ENCODE measurements at places on chromosomes 5 and 9.
A peak's percentile ranks its signal among the peaks of the same experiment; 100 is the strongest.

GRCh38 chr5:34007201-34007620, 639 bp downstream of the AMACR start:
- no peak for DNase-seq

DNA sequence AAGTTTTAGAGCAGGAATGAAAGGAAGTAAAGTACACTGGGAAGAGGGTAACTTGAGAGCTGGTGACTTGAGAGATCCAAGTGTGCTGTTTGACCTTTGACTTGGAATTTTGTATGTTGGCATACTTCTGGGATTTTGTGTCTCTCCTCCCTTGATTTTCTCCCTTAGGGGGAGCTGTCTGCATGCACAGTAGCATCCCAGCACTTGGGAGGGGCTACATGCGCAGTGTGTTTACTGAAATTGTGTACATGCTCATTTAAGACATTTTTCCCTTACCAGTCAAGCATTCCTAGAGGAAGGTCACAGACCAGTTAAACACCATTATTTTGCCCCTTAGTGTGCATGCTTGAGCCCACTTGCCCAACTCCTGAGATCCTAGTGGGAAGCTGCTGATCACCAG, 120.1 kb downstream of the ZNF622 start:
- no peak for DNase-seq

GRCh38 chr9:68997666-68998065, 16.2 kb downstream of the PRKACG start:
- no peak for DNase-seq

- no peak for DNase-seq
Measured at GRCh38 chr9:136693490-136694162, 6.4 kb upstream of the AGPAT2 start.

- no peak for DNase-seq
Measured at GRCh38 chr5:81755320-81755719, 4.4 kb upstream of the SSBP2 start.

DNA sequence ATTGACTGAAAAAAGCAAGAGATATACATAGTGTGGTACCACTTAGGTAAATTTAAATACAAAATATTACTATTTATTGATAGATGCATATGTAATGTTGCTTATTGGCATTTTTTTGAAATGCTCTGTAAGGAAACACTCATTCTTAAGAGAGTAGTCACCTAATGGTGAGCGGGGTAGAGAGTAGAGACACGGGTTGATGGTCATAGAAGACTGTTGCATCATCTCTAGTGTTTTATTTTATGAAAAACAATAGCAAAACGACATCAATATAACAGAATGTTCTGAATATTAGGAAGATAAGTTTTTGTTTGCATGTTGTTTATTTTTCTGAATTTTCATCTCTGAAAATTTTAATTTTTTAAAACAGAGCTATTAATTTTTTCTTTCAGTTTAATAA, 4.0 kb downstream of the SRP19 start:
- DNase-seq: no peak

DNA sequence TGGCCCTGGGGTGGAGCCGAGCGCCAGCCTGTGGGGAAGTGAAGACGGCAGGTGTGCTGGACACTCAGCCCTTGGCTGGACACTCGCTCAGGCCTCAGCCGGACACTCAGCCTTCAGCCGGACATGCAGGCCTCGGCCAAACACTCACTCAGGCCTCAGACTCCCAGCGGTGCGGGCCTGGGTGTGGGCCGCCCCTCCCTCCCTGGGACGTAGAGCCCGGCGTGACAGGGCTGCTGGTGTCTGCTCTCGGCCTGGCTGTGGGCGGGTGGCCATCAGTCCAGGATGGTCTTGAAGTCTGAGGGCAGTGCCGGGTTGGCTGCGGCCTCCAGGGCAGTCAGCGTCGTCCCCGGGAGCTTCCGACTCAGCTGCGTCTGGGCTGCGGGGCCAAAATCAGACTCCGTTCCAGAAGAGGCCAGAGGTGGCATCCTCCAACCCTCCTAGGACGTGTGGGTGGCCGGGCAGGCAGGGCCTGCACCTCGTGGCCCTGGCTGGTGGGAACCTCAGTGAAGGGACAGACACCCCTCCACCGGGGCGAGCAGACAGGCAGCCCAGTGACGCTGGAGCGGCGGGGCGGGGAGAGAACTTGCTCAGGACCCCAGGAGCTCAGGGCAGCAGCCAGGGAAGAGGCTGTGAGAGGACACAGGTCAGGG, 28.4 kb downstream of the SLC6A18 start:
- no peak for DNase-seq

GRCh38 chr5:38799556-38800377, 46.0 kb upstream of the OSMR start:
- no peak for DNase-seq

DNA sequence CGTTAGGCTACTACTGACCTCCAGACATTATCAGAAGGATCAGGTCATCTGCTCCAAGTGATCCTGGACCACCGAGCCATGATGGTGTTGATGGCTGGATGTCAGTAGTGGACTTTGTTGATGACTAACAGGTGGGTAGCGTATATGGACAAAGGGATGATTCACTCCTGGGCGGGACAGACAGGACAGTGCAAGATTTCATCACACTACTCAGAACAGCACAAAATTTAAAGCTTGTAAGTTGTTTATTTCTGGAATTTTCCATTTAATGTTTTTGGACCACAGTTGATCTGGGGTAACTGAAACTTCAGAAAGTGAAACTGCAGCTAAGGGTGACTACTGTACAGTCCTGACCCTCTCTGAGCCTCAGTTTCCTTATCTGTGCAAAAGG, 12.7 kb downstream of the PDGFRB start:
- no peak for DNase-seq

- DNase-seq: no peak
Measured at GRCh38 chr5:140321796-140322195, 18.9 kb upstream of the PFDN1 start.

DNA sequence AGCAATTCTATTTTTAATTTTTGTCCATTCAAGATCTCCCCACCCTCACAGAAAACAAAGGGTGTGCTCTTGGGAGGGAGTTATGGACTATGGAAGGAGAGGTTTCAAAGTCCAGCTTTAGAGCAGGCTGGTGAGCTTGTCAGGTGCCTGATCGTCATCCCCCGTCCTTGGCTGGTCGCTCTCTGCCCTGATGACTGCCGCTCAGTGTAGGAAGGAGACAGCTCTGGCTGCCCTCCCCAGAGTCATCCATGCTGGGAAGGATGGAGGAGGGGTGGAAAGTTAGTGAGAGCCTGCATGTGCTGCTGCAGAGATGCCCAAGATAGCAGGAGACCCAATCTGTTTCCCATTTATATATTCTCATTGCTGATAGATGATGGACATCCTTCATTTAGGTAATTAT, 96.6 kb downstream of the NLN start:
- DNase-seq: no peak

DNA sequence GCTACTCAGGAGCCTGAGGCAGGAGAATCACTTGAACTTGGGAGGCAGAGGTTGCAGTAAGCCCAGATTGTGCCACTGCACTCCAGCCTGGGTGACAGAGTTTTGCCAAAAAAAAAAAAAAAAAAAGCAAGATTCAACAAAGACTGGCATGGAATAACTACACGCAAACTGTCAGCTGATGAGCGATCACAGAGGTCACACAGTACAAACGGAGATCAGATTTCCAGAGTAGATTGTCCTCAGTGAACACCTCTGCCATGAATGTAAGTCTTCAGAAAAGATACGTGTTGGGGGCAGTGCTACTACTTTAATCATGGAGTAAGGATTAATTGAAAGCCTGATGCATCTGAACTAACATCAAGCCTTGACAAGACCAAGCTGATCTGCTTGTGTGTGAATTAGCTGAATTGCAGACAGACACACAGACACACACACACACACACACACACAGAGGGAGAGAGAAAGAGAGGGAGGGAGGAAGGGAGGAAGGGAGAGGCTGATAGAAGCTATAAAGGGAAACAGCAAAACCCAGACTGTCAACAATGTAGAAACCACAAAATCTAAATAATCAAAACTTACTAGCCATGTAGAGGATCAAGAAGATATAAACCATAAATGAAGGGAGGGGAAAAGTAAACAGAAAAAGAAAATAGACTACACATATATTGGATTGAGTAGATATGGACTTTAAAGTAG, 222.9 kb upstream of the ZNF462 start:
- no peak for DNase-seq

GRCh38 chr5:9515436-9515835, 30.4 kb downstream of the SEMA5A start:
- DNase-seq: no peak

DNA sequence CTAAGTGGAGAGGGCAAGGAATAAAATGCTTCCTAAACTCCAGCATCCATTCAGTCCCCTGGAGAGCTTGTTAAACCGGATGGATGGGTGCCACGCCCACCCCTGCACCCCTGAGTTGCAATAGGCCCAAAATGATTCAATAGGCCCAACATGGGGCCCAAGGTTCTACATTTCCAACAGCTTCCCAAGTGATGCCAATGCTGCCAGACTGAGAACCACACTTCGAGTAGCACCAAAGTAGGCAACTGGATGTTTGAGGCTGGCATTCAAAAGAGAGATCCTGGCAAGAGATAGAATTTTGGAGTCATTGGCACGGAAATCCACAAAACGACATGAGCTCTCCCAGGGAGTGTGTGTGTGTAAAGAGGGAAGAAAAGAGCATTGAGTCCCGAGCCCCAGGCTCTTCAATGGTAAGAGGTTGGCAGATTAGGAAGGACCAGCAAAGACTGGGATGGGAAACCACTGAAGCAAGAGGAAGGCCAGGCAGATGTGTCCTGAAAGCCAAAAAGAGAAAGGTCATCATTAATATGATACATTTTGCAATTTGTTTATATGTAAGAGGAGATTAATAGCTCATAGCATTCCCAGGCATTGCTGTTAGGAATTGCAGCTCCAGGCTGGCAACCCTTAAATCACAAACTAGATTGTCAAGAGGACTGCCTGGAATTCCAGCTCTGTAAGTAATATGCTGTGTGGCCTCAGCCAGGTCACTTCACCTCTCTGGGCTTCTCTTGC, 130.6 kb downstream of the KCNIP1 start:
- no peak for DNase-seq

DNA sequence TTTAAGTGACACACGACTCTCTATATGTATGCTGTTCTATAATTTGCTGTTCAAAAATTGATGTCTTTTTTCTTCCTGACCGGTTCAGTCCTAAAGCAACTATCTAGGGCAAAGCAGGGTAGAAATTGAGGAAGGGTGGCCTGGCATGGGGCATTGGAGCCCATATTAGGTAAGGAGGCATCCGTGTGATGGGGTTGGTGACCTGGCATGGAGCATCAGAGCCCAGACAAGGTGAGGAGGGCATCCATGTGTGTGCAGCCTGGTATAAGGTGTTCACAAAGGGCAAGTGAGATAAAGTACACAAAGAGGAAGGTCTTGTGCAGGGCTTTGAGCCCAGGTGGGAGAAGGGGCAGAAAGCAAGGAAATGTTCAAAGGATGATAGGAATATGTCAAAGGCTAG, 104.9 kb downstream of the PAM start:
- no peak for DNase-seq

DNA sequence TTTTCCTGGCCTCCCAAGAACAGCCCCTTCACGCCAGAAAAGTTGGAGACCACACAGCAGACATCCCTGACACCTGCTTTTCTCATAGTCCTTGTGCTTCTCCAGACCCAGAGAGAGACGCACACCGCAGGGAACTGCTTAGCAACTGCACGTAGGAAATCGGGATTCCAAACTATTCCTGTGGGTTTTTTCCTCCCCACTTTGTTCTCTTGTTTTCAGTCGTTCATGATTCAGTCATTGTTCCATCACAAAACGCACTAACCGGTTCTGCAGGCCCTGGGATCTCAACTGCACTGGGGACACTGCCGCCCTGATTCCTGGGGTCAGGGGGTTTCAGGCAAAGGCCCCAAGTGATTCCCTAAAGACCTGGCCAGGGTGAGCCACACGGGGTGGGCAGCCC, 588.0 kb upstream of the KLF4 start:
- no peak for DNase-seq

DNA sequence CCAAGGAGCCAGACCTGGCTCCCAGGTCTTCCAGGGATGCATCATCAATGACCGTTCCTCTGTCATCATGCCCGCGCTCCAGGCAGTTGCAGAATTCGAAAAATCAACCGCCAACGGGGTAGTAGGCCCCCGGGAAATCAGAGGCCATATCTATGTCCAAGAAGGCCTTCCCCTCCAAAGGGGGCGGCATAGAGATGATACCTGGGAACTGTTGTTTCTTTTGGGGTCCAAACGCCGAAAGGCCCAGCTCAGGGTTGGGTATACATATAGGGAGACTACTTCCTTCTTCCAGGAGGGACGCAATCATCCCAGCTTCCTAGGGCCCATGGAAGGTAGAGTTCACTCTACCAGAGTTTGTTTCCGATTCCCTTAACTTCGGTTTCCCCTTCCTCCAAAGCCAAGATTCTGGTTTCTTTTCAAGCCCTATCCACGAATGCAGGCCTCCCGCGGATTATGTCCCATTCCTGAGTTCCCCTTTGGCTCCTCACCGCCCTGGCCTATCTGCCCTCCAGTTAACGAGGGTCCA, 754 bp downstream of the DCAF12 start:
- no peak for DNase-seq

GRCh38 chr5:82111191-82111590, 139.4 kb downstream of the ATG10 start:
- DNase-seq: no peak

GRCh38 chr5:179333796-179334761, 11.2 kb downstream of the ADAMTS2 start:
- DNase-seq: no peak

DNA sequence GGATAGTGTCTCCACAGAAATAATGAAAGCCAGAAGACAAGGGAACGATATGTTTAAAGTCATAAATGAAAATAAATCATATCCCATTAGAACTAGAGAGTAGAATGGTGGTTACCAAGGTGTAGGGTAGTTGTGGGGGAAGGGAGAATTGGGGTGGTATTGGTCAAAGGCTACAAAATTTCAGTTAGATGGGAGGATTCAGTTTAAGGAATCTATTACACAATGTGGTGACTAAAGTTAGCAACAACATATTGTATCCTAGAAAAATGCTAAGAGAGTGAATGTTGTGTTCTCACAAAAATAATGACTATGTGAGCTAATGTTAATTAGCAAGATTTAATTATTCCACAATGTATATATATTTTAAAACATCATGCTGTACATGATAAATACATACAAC, 27.8 kb upstream of the LARP1 start:
- DNase-seq: no peak

- peak; percentile 79 for DNase-seq
Measured at GRCh38 chr9:126781186-126782052, 23.4 kb upstream of the ZBTB43 start.

DNA sequence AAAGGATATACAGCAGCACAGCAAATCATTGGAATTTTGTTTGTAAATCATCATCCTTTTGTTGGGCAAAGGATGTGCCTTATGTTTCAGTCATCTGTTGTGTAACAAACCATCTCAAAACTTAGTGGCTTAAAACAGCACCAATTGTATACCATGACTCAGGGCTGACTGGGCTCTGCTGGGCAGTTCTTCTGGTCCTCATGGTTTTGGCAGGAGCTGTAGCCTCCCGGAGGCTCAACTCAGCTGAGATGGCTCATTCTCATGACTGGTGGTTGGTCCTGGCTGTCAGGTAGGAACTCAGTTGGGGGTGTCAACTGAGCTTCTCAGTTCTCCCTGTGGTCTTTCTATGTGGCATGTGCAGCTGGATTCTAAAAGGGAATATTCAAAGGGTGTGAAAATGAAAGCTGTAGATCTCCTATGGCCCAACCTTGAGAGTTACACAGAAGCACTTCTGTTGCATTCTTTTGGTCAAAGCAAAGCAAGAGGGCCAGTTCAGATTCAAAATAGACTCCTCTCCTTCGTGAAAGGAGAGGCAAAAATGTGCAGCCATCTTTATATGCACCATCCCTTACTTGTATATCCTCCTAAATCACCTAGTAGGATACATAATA, 39.1 kb upstream of the CPEB4 start:
- no peak for DNase-seq

GRCh38 chr5:180161420-180162303, 47.3 kb downstream of the RASGEF1C start:
- DNase-seq: peak; percentile 61
